ENCODE measurements at places on chromosomes 6 and 20.

- DNase-seq = no peak
Measured at GRCh38 chr20:62741191-62741691, 32.6 kb downstream of the NTSR1 start.

DNA sequence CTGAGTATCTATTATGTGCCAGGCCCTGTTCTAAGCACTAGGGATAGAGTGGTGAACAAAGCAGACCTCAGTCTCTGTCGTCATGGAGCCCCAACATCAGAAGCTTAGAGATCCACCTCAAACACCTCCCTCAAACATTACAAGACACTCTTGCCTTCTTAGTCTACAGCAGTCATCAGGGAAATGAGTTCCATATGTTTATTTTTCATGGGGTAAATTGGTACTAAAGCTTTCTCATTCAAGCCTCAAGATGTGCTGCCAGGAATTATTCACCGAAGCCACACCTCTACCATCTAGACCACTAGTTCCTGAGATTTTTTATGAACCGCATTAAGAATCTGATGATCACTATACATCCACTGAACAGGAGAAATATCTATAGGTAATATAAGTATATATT lies 59.0 kb upstream of the TFB1M start:
- no peak for DNase-seq

GRCh38 chr6:19121521-19121920 lies 715.6 kb upstream of the ID4 start:
- no peak for DNase-seq

GRCh38 chr6:4714961-4715501 lies 61.2 kb upstream of the CDYL start:
- no peak for DNase-seq

GRCh38 chr6:90471263-90471662 lies 115.6 kb downstream of the MAP3K7 start:
- no peak for DNase-seq

- no peak for DNase-seq
Measured at GRCh38 chr6:25927178-25927577, 3.3 kb downstream of the SLC17A2 start.

GRCh38 chr6:4212588-4212987 lies 77.2 kb upstream of the ECI2 start:
- DNase-seq = no peak

- no peak for DNase-seq
Measured at GRCh38 chr6:118296129-118296901, 251.8 kb upstream of the PLN start.

- no peak for DNase-seq
Measured at GRCh38 chr6:30830438-30830837, 53.9 kb upstream of the DDR1 start.

DNA sequence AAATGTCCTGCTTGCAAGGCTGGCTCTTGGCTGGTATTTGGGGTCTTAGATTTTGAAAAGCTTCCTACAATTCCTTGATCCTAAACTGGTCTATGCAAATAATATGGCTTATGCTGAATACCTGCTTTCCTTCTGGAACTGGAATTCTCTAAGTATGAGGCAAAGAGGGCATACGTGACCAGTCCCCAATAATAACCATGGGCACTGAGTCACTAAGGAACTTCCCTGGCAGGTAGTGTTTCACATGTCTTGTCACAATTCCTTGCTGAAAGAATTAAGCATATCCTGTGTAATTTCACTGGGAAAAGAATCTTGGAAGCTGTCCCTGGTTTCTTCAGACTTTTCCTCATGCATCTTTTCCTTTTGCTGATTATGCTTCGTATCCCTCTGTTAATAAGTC lies 106.5 kb downstream of the MMS22L start:
- no peak for DNase-seq

DNA sequence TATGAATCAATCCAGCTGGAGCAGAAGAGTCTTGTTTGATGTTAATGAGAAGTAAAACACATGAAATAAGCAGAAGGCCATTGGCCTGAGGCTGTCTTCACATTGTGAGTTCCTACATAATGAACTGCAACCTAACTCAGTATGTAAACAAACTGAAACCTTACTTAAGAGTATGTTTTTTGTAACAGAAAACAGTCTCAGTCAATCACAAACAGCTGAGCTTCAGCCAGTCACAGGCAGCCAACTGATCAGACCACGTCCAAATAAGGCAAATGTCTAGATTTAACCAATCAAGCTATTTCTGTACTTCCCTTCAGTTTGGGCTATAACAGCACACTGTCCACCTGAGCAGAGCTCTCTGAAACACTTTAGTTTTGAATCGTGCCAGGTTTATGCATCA lies 234.7 kb downstream of the TRDN start:
- no peak for DNase-seq

DNA sequence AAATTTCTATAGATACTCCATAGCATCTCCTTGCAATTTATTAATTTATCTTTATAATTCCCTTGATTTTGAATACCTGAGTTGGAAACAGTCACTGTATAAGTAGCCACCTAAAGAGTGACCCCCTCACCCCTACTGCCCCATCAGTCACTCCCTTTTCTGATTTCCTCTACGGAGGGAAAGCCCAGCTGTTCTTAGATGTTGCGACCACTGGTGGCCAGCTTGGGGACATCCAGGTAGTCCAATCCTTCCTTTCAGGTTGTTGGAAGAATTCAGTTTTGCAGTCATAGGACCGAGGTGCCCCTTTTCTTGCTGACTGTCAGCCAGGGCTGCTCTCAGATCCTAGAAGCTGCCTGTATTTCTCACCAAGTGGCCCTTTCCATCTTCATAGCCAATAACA lies 87.8 kb downstream of the BMP6 start:
- no peak for DNase-seq

DNA sequence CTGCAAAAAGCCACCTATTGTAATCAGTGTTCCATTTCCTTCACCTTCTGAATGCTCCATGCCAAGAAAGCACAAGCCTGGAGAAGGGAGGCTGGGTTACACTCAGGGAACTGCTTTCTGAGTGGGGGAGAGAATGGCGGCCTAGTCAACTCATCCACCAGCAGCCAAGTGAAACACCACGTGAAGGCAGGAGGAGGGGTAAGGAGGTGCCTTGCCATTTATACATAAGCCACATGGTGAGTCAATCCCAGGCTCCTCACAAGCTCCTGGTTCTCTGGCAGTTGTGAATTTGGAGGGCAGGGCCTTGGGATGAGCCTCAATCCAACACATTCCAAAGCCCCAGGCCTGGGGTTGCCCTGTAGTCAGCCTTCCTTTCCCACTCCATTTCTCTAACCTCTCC lies 149.4 kb downstream of the CD24 start:
- no peak for DNase-seq

GRCh38 chr20:20864351-20865096 lies 152.1 kb upstream of the RALGAPA2 start:
- DNase-seq = no peak

DNA sequence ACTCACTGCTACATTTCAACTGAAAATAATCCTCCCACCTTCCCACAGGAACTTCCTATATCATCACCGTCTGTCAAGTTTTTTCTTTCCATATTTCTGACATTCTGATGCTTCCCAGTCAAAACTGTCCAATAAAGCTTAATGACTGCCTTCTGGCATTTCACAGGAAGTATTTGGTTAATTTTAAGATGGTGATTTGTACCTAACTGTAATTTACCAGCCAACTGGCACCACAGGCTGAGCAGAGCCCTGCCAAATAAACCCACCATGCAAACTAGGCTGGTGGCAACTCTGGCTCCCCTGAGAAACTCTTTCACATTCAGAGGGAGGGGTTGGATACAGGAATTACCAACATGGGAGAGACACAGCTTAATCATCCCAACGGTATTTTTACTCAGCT lies 50.0 kb downstream of the KLHL32 start:
- DNase-seq = no peak

DNA sequence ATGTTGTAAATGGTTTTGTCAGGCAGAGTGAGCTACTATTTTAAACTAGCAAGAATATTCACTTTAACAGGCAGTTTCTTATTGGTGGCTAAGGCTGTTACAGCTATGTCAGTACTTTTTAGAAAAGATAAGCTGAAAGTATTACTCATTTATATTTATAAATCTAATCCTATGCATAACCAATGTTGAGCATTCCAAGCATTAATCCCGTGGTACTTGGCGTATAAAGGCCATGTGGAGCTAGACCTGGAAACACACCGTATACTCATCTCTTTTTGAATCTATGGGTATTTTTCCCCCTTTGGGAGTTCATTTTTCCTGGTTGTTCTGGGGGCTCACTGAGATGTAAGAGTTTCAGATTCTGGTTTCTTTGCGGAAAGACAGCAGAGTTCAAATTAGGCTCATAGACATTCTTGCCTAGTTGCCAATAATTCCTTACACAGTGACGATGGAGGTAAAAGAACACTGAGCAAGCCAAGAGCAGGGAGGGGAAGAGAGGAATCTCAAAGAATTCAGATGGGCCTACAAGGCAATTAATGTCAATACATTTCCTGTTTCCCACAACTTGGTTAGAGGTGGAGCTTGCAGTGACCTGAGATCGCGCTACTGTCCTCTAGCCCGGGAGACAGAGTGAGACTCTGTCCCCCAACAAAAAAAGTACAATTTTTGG lies 211.5 kb downstream of the SOX4 start:
- DNase-seq = no peak

GRCh38 chr6:130147111-130147510 lies 75.6 kb downstream of the SAMD3 start:
- no peak for DNase-seq

- no peak for DNase-seq
Measured at GRCh38 chr6:159064477-159064876, 19.7 kb upstream of the TAGAP start.
